Natural killer cell treated with Interleukin-12 subunit alpha and Interleukin-12 subunit beta and Interleukin-15 and Interleukin-18, amount 100 ng/mL, for 72 hours (primary cell): ENCODE measurements at places on chromosomes 1 and 21.

DNA sequence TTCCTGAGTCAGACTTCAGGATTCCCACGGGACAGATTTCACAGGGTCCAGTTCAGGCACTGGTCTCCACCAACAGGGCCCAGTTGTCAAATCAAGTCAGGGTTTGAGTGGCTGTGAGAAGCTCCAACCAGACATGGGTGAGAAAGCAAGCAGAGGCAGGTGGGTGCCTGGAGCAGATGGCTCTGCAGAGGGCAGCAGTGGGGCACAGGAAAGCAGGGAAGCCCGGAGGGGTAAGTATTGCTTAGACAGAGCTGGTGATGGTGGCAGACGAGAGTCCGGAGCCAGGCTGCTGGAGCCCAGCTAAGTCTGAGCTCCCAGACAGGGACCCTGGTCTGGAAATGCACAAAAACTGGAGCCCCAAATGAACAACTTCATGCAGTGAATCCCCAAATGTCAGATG is 40.4 kb downstream of the RIMS3 start:
- DNase-seq, result no peak

DNA sequence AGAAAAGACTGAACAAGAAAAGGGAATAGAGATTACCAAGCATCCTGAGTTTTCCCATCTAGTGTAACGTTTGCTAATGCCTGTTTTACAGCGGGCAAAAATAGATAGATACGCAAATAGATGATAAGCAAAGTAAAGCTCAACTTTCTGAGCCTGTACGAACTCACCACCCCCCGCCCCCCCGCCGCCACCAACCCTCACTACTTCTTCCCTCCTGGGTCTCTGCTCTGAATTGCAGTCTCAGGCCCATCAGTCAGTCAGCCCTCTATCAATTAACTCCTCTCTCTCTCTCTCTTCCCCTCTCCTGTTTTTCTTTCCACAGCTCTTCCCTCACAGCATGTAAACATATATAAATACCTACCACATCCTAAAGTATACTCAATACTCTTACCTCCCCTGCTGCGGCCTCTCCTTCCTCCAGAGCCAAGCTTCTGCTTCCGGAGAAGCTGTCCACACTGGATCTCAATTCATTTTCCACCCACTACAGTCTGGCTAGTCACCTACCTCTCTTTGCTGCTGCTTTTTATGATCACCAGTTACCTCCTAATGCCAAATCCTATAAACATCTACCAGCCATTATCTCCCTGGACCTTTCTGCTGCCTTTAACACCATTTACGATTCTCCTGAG is 64.6 kb downstream of the CAPN2 start:
- no peak for DNase-seq

DNA sequence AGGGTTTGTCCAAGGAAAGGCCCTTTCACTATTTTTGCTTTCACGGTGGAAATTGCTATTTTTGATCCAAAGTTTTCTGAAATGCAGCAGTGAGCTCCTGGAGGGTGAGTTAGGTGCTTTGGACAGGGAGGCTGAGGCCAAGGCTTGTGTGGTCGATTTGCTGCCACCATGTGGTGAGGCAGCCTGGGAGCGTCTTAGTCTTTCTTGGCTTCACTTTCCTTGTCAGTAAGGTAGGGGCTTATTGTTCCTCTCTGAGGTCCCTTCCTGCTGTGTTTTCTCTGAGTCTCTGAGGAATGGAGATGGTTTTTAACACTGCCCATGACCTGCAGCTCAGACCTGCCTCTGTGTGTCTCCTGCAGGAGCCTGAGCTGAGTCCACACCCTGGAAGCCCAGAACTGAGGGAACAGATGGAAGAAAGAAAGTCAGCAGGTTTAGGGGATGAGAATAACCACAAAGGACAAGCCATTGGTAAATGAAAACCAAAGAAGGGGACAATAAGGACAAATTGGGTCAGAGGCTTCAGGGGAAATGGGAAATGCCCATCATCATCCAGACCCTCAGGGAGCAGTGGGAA is 20.1 kb upstream of the S100A10 start:
- peak; percentile 69 for DNase-seq

- DNase-seq, result peak; percentile 44
These were observed 11.4 kb downstream of the PPFIA4 start for GRCh38 chr1:203037509-203038190.

GRCh38 chr1:47187231-47187925 is 2.5 kb downstream of the PDZK1IP1 start:
- no peak for DNase-seq
